Epithelial cell of proximal tubule (primary cell): ENCODE measurements at places on chromosomes 1 and 21. TPM values are rescaled to one million over a fixed set of nuclear protein-coding genes. Genes with fewer than 3 reads are reported as not detected.

DNA sequence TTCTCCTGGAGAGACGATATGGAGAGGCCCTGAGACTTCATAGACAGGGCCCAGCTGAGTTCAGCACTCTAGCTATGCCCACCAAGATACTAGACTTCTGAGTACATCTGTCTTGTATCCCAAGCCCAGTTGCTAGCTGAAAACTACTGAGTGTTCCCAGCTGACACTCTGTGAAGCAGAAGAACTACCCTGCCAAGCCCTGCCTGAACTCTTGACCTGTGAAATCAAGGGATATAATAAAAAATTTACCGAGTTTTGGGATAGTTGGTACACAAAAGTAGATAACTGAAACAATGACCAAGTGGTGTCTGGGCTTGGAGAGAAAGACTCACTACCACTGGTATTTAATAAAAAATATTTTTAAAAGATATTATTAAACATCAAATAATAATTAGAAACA is 267.5 kb downstream of the TRABD2B start:
- DNase-seq: no peak

DNA sequence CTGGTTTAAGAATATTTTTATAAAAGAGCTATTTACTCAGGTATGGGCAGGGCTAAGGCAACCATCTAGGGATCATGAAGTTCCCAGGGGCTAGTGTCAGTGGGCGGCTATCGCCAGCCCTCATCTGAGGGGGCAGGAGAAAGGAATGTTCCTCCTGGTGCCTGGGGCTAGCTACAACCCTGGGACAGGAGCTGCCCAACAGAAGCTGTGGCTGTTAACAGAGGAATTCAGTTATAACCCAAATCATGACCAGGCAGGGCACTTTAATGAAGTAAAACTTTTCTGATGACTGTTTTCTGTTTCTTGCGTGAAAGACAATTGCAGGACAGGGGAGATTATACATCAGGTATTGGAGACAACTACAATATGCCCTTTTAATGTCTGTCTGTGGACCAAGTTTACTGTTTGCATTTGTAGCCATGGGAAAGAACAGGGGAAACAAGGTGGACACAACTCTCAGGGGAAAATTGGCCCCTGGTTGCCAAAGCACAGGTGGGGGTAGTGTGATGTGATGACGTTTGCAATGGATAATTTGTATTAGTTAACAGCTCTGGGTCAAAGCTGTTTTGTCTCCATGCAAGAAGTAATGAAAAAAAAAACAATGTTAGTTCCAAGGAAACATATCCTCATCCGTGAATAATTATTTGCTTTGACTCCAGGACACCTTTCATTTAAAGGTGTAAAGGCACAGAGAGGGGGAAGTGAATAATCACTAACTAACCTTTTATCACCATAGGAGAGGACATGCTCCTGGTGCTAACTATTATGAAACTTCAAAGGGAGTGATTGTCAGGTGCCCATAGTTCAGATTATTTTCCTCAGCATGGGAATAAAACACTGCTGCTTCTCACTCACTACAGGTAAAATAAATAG is 105.2 kb downstream of the TSEN15 start:
- no peak for DNase-seq

The TNNI3K gene
- 0.69 and 0.72 TPM in 2 replicates for total RNA-seq

- DNase-seq: no peak
Observed at GRCh38 chr1:78255846-78256245, 210.1 kb downstream of the GIPC2 start.

GRCh38 chr1:55670331-55671082 is 455.3 kb upstream of the USP24 start:
- no peak for DNase-seq

The OR2M3 gene
- total RNA-seq: not detected in 2 replicates

- DNase-seq: no peak
Observed at GRCh38 chr1:184160236-184160635, 108.7 kb downstream of the TSEN15 start.

The NUDT17 gene
- 4.0 and 4.3 TPM in 2 replicates for total RNA-seq

DNA sequence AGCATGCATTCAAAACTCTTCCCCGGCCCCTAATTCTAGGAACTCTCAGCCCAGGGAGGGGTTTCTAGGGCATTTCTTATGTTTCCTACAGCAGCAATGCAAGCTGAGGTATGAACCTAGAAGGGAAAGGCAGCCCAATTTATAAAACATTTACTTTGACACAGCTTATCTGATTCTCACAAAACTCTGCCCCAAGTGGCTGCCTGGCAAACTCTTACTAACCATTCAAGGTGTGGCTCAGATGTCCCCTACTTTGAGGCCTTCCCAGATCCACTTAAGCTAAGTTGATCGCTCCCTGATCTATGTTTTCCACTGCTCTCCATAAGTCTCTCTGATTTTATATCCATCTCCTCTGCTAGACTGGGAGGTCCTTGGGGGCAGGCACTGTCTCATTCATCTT is 35.4 kb downstream of the AK2 start:
- no peak for DNase-seq

GRCh38 chr1:3910857-3911845 is 11.1 kb upstream of the C1orf174 start:
- no peak for DNase-seq

The CYP4A22 gene
- not detected in 2 replicates for total RNA-seq

The FAM72D gene
- 6.1 TPM in 2 replicates for total RNA-seq

The CD2 gene
- total RNA-seq: not detected in 2 replicates

The CHIA gene
- total RNA-seq: not detected in 2 replicates

DNA sequence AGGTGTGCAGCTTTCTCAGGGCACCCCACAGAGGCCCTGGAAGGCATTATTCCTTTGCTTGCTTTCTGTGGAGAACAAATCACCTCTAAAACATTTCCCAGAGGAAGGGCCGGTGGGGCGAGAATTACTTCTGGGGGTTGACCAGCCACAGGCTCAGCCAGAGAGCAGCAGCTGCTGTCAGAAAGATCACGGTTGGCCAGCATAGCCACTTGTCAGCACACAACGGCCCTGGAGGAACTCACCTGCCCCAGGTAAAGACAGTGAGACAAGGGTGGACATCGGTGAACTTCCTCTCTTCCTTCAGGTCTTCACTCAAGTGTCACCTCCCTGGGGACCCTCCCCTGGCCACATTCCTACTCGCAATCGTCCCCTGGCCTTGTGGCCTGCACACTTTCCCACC is 69.5 kb upstream of the CLDN14 start:
- DNase-seq: no peak

DNA sequence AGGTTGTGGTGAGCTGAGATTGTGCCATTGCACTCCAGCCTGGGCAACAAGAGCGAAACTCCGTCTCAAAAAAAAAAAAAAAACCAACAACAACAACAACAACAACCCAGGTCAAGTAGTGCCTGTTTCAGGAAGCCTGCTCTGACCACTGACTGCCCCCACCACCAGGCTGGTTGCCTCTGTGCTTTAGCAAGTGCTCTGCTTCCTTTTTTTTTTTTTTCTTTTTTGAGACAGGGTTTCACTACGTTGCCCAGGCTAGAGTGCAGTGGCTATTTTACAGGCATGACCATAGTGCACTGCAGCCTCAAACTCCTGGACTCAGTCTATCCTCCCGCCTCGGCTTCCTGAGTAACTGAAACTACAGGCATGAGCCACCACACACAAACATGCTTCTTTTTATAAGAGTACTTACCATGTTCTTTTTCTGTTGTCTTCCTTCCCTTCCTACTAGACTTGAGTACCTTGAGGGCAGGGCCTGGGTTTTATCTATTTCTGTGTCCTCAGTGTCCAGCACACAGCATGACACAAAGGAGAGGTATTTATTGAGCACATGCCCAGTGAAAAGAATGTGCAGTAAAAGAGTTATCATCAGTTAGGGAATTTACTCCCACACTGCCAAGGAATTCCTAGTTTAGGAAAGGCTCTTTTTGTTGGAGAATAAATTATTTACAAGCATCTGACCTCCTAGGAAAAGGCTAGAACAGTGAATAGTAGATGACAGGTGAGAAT is 9.9 kb upstream of the COA7 start:
- peak; percentile 64 for DNase-seq

GRCh38 chr1:33165209-33165608 is 16.6 kb downstream of the TRIM62 start:
- DNase-seq: no peak

The SLFNL1 gene
- total RNA-seq: 0.07 TPM in 1 of 2 replicates, not detected in the other

- no peak for DNase-seq
Observed at GRCh38 chr1:229339520-229339919, 3.3 kb downstream of the CCSAP start.
